Activated CD4-positive, alpha-beta T cell treated with anti-CD3 and anti-CD28 coated beads, Interleukin-2, amount 50 U/mL, for 4 hours (primary cell): ENCODE measurements at places on chromosomes 12 and 14.

DNA sequence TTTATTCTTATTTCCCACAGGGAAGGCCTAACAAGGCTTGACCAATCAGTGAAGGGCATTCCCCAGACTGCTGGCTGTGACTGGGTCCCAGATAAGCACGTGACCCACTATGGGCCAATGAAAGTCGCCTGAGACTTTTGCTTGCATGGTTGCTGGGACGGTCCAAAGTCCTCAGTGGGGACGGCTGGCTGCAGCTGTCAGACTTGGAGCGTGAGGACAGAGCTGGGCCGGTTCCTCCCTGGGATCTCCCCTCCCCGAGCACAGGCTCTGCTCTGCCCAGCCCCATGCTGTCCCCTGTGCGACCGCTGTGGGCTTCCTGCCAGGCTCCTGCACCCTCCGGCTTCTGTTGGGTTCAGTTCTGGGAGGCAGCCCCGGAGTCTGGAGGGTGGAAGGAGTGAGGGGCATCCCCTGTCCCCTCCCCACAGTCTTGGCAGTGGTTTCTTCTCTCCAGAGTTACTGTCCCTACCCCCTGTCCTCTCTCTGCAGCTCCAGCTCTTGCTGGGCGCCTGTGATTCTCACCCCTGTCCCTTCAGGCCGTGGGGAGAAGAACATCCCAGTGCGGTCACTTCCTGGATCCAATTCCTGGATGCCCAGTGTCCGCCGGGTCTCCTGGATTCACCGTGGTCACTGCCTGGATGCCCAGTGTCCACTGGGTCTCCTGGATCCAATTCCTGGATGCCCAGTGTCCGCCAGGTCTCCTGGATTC is 50.1 kb downstream of the GALNT9 start:
- no peak for DNase-seq

DNA sequence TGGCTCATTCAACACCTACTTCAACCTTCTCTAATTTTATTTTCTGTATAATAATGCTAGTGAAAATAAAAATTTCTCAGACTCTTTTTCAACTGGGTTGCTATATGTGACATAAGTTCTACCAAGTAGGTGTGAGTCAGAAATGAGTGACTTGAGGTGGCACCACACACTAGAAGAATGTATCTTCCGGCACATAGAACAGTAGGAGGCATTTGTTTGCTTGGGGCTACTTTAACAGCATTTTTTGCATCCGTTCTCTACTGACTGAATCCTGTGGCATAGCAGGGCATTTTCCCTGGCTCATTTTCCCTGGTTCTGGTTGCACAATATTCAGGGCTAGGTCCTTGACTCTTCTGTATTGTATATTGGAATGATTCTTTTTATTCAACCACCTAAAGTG is 194.0 kb upstream of the SLC16A7 start:
- DNase-seq: no peak

DNA sequence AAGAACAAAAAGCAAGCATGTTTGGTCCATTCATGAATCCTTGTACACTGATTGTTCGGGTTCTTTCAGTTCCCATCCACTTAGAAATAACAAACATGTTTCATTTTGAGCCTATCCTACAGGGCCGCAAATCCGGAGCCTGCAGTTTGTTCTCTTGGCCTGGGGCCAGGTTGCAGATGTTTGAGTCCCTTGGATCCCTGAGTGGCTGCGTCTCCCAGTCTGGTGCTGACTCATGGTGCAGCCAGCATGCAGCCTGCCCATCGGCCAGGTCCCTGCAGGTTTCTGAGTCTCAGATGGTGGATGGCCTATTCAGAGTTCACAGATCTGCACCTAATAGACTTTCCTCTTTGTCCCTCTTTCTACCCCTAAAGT is 1.9 kb upstream of the DYNC1H1 start:
- DNase-seq: no peak

DNA sequence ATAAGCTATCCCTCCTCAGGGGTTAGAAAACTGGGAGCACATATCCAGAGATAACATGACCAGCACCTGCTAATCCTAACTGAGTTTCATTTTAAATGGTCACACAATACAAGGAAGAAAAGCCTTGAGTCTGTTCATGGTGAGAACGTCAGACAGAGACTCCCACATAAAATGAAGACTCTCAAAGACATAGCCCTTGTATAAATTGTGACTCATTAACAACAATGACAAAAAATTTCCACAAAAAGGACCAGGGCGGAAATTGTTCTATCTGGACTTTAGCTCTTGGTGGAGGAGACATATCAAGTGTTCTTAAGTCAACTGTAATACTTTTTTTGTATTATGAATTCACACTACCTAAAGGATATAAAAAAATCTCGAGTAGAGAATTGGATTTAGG is 313.7 kb upstream of the DCN start:
- no peak for DNase-seq

GRCh38 chr12:89525824-89526770 is at the start of gene POC1B:
Gene POC1B (minus strand): TSS chr12:89526047. CDS start chr12:89525895, 152 bp downstream.
- peak; percentile 51 for DNase-seq

DNA sequence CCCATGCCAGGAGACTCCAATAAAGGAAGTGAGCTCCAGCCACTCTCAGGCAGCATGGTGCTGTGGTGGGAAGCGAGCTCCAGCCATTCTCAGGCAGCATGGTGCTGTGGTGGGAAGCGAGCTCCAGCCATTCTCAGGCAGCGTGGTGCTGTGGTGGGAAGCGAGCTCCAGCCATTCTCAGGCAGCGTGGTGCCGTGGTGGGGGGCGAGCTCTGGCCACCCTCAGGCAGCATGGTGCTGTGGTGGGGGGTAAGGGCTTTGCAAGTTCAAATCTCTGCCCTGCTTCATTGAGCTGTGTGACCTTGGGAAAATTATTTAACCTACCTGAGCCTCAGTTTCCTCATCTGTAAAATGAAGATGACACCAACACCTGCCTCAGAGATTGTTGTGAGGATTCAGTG is 975.1 kb downstream of the BCL11B start:
- DNase-seq: no peak
